ENCODE measurements at places on chromosomes 1 and 21.

- DNase-seq, result no peak
These were observed 266.6 kb upstream of the C1orf174 start for GRCh38 chr1:4166713-4167112.

DNA sequence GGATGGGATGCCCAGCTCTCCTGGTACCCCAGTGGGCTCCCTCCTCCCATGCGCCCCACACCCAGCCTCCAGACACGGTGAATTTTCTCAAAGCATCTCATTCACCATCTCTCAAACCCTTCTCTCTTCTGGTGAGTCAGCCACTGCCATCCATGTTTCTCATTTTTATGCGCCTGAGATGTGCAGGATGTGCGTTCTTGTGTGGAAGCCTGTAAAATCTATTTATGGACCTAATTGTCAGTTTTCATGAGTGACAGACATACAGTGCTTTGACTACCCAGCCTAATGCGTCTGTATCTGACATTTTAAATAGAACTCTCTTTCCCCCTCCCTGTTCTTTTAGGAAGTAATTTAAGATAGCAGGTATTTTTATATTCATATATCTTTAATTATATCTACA, 158.8 kb downstream of the DAB1 start:
- no peak for DNase-seq

- no peak for DNase-seq
These were observed 134.9 kb upstream of the IPO9 start for GRCh38 chr1:201693890-201694607.

- no peak for DNase-seq
These were observed 188.5 kb downstream of the TGFBR3 start for GRCh38 chr1:91697416-91697815.

GRCh38 chr1:41521766-41522165, 37.3 kb upstream of the EDN2 start:
- no peak for DNase-seq

DNA sequence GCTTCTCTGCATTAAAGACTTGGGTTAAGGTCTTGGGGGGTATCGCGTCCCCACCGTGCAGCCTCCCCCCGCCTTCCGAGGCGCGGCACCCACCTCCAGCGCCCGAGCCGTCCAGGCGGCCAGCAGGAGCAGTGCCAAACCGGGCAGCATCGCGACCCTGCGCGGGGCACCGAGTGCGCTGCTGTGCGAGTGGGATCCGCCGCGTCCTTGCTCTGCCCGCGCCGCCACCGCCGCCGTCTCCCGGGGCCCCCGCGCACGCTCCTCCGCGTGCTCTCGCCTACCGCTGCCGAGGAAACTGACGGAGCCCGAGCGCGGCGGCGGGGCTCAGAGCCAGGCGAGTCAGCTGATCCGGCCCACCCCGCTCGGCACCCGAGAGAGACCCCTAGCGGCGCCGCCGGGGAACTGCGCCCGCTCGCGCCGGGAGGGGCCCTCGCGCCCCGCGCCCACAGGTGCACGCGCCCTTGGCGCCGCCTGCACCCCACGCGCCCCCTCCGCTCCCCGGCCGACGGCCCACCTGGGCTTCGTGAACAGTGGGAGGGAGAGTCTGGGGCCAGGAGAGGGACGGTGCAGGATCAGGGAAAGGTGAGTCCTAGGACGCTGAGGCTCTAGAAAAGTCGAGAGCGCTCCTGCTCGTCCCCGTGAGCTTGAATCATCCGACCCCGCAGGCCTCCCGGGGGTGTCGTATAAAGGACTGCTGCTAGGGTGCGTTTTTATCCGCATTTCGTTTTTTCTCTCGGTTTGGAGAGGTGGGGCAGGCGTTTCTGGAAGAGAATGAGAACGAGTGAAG, at the start of gene APP:
Gene APP (minus strand): TSS at position 300 of the 787 bp plus-strand sequence. CDS start 150 bp downstream, at position 150.
- no peak for DNase-seq

- peak; percentile 79 for DNase-seq
These were observed 6.9 kb downstream of the CTPS1 start for GRCh38 chr1:40986328-40986783.

- DNase-seq, result peak; percentile 98
These were observed 88.8 kb downstream of the MAST2 start for GRCh38 chr1:45892068-45892785.

DNA sequence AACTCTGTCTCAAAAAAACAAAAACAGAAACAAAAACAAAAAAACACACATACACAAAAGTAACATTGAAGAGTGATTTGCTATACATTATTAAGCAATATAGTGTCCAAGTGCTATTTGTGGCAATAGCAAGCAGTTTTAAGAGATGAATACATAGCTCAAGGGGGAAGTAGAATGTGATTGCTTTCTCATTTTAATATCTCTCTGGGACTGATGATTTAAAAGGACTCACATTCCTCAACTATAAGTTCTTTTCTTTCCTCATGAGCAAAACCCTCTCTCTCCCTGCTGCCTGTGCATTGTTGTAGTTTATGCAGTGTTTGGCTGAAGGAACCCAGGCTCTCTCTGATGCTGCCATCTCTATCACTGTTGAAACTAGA, 47.0 kb upstream of the CSF1 start:
- DNase-seq, result no peak

DNA sequence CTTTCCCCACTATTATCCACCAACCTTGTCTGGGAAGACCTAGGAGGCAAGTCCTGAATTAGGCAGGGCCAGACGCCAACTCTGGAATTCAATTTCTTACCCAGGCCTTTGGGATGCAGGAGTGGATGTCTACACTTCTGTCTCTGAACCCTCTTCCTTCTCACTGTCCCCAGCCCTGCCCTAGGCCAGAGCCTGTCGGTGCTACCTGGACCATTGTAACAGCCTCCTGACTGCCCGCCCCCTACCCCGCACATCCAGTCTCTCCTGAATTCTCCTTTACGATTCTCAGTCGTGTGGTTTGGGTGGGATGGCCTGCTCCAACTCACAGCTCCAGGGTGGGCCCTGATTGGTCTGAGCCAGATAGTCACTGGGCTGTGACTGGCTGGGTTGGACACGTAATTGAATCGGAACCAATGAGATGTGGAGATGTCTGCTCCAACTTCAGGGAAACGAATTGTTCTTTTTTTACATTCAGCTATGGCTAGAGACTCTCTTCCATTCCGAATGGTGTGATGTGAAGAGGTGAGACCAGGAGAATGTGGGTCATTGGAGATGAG, 304.6 kb downstream of the PTPRU start:
- DNase-seq, result no peak

DNA sequence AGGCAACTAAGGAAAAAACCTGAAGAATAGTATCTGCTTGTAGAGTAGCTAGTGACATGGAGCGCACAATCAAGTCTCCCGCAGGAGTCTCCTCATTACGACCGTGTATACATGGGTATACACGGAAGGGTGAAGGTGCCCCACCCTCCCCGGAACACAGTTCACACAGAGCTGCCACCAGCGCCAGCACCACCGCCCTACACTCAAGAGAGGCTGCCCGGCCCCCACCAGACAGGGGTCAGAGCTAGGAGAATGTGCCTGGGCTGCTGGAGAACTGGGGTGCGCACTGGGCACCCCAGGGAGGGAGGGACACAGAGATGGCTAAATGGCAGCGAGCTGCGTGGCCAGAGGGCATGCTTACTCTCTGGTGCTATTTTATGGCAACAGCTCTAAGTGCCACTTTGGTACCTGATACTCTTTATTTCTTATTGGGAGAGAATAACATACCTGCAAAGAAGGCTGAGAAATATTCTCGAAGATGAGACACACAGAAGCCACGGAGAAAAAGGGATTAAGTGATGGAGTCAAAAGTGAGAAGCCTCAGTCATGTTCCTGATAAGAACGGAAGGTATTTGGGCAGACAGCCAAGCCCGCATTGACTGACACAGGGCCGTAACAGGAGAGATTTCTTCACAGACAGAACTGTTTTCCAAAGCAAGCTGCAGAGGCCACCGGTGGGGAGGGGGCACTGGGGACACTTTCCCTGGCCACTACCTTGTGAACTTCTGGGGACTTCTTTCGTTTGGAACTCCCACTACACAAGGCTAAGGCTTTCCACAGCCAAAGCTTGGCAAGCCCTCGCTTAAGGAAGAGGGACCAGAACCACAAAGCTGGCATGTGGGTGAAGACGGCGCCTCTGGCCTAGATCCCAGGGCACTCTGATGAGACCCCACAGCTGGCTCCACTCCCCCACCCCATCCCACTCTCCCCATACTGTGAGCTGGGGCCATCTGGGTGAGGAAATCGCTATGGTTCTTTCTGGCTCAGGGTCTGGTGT, 108.0 kb downstream of the PGBD5 start:
- peak; percentile 17 for DNase-seq

DNA sequence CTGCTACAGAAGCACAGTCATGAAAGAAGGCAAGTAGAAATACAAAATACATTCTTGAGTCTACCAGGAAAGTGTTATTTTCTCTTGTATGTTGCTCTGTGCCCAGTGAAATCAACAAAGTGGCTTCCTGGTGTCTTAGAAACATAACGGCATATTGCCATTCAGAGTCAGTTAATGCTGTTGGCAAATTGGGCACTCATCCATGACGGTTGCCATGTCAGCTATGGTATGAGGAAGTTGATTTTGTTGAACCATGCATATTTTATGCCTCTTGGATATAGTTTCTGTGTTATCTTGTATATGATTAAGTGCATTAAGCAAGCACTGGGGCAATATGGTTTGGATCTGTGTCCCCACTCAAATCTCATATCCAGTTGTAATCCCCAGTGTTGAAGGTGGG, 153.1 kb upstream of the CXADR start:
- DNase-seq, result peak; percentile 79

GRCh38 chr1:155166471-155167165, 6.5 kb downstream of the KRTCAP2 start:
- no peak for DNase-seq

DNA sequence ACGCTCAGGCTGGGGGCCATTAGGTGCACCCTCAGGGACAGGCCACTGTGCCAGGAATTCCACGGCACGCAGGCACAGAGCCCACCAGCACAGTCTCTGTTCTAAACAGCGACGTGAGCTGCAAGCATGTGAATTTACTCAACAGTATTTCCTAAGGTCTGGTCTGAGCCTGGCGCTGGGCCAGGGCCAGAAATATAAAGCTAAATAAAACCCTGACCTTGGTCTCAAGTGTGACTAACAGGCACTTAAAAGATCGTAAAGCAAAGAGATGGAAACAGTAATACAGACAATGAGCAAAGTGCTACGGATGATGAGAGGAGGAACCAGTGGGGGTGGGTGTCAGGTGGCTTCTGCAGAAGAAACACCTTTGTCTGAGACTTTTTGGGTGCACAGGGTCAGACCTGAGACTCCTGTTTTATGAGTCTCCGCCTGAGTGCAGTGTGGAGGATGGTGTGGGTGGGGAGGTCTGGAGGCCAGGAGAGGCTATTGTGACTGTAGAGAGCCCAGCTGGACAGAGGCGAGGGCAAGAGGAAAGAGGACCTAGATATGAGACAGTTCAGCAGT, 53.4 kb upstream of the EDN2 start:
- peak; percentile 82 for DNase-seq

GRCh38 chr1:31583995-31584868, 7.9 kb downstream of the TINAGL1 start:
- peak; percentile 77 for DNase-seq

DNA sequence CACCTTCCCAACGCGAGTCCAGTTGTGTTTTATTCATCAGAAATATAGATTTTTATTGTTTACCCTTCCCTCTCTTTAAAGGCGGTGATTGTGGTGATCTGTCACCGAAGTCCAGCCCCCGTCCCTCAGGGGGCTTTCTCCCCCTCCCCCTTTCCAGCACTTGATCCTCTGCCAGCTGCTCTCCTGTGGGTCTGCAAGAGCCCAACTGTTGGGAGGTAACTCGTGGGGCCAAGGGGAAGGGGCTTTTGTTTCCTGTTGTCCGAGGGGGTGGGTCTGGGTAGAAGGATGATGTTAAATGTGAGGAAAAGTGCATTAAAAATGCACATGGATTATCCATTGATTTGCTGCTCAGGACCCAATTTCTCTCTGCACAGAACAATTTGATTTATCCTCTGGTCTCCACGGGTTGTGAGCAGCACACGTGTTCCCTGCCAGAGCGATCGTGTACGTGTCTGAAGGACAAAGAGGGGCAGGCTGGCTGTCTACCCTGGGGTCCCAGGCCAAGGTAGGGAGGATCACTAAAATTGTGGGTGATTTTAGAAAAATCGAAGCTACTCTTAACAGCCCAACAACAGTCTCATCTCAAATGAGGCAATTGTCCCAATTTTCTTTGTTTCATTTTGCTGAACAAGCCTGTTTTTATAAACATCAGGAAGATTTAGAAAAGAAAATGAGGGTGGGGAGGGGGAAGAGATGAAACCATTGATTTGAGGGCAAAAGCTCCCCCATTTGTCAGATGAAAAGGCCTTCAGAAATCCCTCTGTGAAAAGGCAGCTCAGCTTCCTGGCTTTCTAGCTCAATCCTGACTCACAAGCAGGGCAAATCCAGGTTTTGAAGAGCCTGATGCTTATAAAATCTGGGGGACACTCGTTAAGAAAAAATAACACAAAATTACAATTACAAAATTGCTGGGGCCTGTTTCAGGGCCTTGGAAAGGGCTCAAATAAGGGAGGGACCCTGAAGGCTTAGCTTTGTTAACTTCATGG, 176.2 kb downstream of the RHOU start:
- no peak for DNase-seq

GRCh38 chr1:201216395-201217085, 25.9 kb downstream of the IGFN1 start:
- no peak for DNase-seq

DNA sequence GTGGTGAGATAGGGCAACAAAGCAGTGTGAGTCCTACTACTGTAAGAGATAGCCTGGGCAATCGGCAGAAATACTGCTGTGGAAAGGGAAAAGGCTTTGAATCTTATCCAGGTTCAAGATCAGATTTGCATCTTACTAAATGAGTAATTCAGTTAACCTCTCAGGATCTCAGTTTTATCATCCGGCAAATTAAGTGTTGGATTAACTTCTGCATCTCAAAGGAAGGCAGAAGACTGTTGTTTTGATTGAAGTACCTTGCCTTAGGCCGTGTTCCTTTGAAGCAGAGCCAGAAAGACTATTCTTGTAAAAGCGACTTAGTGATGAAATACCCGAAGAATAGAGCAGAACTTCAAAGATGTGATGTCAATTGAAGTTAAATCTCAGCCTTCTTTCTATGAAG, 612.9 kb upstream of the USP24 start:
- DNase-seq, result peak; percentile 49

DNA sequence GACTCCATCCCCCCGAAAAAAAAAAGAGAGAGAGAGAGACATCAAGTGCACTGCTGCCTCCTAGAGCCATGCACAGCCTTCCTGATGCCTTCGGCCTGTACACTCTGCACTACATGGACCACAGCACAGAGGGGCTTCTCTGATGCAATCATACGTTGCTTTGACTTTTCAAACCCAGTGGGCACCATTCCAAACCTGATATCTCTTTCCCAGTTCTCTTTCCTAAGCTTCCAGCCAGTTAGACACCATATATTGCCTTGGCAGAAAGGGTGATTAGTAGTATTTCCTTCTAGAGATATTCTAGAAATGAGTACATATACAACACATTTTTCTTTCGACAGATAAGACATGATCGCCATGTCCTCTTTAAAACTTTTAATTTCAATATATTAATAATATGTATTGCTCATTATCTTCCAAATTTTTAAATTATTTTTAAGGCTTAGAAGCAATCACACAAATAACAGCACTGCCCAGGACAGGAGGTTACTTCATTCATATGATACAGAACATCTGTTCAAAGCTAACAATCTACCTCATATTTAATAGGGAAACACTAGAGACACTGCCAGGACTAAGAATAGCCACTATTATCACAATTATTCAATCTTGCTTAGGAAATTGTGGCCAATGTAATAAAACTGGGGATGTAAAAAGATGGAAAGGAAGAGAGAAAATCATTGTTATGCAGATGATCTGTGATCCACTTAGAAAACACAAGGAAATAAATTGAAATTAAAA, 9.9 kb downstream of the CLCA1 start:
- no peak for DNase-seq
